Mesenchymal stem cell (in vitro differentiated cells and primary cell): ENCODE measurements at places on chromosomes 7 and 10.

GRCh38 chr10:31101123-31101522 lies 69.5 kb upstream of the ZNF438 start:
- peak; percentile 90 for DNase-seq

- peak; percentile 39 for DNase-seq
Observed at GRCh38 chr10:90919683-90920574, 958 bp downstream of the ANKRD1 start.

DNA sequence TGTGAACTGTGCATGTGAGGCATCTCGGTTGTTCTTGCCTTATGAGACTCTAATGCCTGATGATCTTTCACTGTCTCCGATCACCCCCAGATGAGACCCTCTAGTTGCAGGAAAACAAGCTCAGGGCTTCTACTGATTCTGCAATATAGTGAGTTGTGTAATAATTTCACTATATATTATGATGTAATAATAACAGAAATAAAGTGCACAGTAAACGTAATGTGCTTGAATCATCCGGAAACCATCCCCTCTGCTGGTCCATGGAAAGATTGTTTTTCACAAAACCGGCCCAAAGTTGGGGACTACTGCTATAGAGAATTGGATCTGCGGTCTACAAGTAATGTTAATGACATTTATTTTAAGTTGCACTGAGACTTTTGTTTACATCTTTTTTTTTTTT lies 126.7 kb downstream of the TPST1 start:
- no peak for DNase-seq

GRCh38 chr10:21399392-21400035 lies 126.0 kb downstream of the SKIDA1 start:
- peak; percentile 90 for DNase-seq

DNA sequence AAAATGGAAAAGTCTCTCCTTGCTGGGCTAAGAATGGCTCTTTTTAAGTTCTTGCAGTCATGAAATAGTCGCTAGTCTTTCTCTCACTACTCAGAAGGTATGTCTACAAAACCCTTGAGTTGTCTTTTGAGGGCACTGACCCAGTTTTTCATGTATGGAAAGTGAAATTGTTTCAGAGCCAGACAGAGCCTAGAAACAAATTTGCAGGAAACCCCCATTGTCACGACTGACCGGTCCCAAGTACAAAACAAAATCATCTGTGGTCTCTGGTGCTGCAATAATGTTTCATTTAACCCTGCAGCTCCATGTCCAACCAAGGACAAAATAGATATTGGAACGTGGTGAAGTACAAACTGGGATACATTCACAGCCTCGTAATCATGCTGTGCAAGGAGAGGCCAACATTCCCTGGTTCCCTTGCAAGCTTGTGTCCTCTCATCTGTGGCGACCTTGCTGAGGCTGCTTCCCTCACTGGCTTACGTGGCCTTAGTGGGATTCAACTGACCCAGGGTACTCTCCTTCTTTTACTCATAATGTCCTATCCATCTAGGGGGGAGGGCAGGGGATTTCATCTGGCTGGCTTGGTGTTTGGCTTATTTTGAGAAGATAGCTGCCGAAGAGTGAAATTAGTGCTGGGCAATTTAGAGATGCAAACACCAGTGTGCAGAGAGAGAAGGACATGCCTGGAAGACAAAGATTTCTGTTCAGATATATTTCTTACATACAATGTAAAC lies 172.5 kb downstream of the IPMK start:
- DNase-seq: no peak

DNA sequence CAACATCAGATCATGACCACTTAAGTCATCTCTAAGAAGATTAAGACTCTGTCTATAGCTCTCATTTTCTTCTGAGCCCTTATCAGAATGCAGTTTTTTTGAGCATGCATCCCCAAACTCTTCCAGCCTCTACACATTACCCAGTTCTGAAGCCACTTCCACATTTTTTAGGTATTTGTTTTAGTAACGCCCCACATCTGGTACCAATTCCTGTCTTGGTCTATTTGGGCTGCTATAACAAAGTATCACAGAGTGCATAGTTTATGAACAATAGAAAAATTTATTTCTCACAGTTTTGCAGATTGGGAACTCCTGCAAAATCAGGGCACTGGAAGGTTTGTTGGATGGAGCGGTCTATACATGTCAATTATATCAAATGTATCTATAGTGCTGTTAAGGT lies 107.7 kb upstream of the KCND2 start:
- no peak for DNase-seq

DNA sequence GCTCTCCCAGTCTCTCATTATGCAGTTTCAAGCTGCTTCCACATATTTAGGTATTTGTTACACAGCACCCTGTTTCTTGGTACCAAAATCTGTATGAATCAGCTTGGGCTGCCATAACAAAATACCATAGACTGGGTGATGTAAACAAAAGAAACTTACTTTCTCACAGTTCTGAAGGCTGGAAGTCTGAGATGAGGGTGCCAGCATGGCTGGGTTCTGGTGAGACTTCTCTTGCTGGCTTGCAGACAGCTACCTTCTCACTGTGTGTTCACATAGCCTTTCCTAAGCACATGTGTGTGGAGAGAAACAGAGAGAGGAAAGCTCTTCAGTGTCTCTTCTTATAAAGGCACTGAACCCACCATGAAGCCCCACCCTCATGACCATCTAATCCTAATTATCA lies 15.7 kb upstream of the CBLL1 start:
- no peak for DNase-seq

GRCh38 chr7:13047061-13047460 lies 359.6 kb downstream of the ARL4A start:
- DNase-seq: no peak

- no peak for DNase-seq
Observed at GRCh38 chr7:87456247-87456646, 19.2 kb downstream of the ABCB4 start.

DNA sequence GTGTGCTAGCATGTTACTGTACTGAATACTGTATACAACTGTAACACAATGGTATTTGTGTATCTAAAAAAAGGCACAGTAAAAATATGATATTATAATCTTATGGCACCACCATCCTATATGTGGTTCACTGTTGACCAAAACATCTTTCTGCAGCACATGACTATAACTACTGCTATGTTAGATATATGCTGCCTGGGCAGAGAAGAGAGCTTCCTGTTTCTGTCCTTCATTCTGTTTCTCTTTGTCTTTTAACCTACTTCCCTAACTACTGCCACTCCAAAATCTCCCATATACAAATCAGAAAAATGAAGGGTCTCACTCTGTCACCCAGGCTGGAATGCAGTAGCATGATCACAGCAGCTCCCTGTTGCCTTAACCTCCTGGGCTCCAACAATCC lies 8.8 kb upstream of the FGL2 start:
- no peak for DNase-seq

DNA sequence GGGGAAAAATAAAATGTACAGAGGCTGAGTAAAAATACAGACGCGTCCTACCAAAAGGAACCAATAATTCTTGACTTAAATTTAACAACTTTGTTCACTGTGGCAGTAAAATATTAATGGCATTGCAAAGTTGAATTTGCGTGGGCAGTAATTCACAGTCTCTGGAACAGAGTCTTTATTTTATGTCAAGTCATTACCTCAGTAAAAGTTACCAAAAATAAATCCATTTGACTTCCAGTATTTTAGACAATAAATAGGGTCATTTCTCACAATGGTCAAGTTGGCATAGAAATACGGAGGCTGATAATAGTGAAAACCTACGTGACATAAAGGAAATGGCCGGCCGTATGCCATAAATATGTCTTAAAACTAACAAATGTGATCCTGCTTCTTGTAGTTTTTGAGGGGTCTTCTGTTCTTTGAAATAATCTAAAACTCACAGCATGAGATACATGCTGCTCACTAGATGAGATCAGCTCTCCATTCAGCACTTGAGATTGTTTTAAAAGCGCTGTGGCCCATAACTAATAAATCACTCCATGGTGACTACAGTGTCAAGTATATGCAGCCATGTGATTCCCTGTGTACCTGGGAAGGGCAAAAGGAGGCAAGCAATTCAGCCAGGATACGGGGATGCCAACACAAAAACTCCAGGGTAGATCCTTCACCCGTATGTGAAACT lies 75.3 kb downstream of the DOCK4 start:
- no peak for DNase-seq

DNA sequence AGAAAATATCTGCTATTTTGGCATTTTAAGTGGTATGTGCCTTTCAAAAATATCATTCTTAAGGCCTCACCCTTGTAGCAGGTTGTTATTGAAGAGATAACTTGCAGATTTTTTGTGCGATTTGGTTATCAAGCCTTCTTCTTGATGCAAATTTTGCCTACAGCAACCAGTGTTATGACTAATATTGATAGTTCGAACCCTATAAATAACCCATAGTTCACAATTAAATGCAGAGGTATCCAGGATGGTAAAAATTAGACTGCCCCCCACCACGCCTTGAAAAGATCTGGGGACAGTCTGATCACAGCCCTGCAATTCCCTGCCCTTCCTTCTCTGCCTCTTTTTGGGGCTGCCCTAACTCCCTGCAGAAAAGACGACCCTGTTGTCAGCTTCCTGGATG lies 28.4 kb upstream of the RAPGEF5 start:
- DNase-seq: no peak

DNA sequence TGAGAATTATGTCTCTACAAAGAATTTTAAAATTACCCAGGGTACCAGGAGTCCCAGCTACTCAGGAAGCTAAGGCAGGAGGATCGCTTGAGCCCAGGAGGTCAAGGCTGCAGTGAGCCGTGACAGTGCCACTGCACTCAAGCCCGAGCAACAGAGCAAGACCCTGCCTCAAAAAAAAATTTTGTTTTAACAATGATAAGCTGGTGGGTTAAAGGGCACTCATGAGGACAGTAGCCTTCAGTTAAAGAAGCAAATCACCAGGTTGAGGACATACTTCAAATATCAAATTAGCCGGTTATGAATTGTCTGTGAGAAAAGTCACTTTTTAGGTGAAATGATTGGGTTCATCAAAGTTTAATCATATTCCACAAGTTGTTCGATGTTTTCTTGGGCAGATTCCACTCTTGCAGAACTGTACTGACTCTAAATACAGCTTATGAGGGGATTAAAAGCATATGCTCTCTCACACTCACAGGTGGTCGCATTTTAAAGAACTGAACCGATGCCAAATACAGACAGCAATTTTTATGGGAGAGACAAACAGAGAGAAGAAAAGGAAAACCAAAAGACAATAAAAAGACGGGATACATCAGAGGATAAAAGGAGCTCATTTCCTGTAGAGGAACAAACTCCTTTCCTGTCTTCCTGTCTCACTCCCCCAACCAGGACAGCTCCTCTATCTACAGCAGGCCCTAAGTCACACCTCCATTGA lies 582.8 kb upstream of the NRP1 start:
- DNase-seq: no peak

DNA sequence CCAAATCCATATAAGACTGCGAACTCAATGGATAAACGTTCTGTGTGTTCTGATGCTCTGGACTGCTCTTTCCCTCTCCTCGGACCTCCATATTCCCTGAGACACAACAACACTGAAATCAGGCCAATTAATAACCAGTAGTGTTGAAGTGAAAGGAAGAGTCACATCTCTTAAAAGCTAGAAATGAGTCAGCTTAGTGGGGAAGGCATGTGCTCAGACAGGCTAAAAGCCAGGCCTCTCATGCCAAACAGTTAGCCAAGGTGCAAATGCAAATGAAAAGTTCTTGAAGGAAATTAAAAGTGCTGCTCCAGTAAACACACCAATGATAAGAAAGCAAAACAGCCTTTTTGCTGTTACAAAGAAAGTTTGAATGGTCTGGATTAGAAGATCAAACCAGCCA lies 29.3 kb downstream of the TNS3 start:
- peak; percentile 80 for DNase-seq

DNA sequence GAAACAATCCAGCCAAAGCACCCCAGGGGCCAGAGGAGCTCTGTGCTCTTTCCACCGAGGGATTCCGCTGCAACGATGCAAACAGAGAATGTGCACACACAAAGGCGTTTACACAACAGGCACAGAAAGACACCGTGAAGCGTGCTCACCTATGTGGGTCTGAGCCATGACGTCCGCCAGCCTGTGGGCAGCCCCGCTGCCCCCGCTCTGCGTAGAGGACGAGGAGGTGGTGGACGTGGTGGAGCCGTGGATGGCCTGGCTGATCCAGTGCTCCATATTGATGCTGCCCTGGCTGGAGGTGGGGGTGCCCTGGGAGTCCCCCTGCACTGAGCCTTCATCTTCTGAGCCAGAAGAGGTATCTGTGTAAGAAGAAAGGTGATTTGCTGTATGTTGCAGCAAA lies 266.8 kb downstream of the DIP2C start:
- DNase-seq: no peak

DNA sequence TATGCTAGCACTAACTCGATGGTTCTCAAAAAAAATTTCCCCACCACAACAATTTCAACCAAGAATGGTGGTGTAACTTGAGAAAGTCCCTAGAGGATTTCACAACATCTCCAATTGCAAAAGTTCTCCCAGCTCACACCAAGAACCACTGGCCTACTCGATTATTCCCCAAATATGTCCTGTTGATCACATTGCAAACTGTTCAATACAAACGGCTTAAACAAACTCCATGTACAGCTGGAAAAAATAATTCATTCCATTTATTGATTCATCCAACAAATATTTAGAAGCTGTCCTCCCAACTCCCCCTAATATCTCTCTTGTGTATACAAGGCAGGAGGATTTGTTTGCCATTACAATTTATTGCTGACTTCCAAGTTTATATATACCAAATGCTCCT lies 19.1 kb downstream of the TMEM176B start:
- DNase-seq: peak; percentile 78

GRCh38 chr7:44622342-44623151 lies 16.1 kb downstream of the OGDH start:
- peak; percentile 77 for DNase-seq

- no peak for DNase-seq
Observed at GRCh38 chr10:61888744-61889143, 12.8 kb upstream of the ARID5B start.

GRCh38 chr10:118969014-118969413 lies 60.5 kb upstream of the NANOS1 start:
- DNase-seq: no peak

DNA sequence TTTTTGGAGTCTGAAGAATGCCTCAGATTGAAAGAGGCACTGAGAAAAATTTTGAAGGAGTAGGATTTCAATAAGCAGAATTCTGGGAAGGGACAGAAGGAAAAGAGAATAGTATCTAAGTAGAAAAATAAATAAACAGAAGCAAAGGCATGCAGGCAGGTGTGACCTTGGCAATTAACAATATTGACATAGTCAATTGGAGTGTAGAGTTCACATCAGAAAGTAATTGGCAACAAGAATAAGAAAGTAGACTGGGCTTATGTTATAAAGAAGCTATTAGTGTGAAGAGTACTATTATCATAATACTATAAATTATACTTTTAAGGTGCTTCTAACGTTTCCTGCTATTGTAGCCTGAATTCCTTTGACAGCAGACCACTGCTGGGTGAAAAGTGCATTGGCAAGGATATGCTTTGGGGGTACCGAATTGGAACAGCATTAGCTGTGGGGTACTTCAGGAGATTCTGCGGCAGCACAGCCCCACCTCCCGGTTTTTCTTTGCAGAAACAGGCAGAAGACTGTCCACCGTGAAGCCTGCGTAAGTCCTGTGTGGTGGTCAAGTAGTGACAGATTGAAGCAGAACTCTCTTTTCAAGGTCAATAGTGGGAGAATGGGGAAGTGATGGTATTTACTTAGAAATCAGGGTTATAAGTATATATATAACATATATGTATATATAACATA lies 357.0 kb downstream of the THSD7A start:
- no peak for DNase-seq

GRCh38 chr7:55474944-55475854 lies 97.1 kb downstream of the VOPP1 start:
- DNase-seq: no peak
